ENCODE measurements at places on chromosomes 7 and 10.

GRCh38 chr10:92291921-92292845 lies 1.2 kb downstream of the MARCHF5 start:
- DNase-seq: peak; percentile 20

- no peak for DNase-seq
Observed at GRCh38 chr7:68470836-68471435, 1127.3 kb upstream of the AUTS2 start.

DNA sequence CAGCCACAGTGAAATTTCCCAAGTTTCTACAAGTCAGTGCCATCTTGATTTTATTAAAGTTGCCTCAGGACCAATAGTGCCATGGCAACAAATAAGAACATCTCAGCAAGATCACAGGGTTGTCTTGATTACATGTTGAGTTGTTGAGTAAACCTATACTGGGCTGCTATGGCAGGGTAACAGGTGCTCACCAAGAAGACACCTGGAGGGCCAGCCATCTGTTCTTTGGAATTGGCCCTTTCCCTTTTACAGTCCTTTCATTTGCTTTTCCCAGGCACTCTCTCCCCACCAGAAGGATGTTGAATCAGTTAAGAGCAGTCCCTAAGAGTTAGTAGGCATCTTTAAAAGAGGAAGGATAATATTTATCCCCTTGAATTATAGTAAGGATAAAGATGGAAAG lies 582.0 kb downstream of the TNS3 start:
- DNase-seq: no peak

GRCh38 chr10:31977440-31978155 lies 49.0 kb upstream of the ARHGAP12 start:
- DNase-seq: no peak

DNA sequence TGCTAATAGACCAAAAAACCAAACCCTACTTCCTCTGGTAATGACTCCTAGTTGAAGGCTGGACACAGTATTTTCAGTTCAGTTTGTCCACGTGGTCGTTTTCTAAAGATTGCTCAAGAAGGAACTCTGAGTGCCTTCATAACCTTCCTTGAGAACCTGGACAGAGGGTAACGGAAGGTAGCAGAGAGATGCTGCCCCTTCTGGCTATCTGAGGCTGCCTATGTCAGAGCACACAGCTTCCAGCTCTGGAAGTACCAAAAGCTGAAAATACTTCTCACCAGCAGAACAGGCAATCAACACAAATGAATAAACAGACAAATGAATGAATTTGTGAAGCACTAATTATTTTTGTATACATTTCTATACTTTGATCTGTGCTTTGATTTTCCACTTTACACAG lies 85.2 kb downstream of the AMPH start:
- no peak for DNase-seq

GRCh38 chr10:111106081-111106480 lies 29.3 kb downstream of the ADRA2A start:
- no peak for DNase-seq

- DNase-seq: no peak
Observed at GRCh38 chr7:23419845-23420244, 50.4 kb downstream of the IGF2BP3 start.

DNA sequence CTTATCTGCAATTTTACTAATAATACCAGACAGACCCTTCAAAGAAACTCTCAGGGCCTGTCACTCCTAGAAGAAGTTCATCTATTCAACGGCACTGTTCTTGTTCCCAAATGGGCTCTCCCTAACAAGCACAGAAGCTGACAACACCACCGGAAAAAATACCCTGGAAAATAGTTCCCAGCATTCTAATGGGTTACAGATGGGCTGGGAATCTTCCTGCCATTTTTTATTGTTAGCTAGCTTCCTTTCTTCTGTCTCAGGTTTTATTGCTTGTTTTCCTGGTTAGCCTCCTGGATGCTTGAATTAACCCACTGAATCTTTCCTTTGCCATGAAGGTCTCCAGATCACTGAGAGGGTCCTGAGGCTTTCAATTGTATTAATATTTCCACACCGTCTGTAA lies 689.8 kb upstream of the NRP1 start:
- no peak for DNase-seq

- DNase-seq: no peak
Observed at GRCh38 chr10:119149157-119149556, 16.4 kb downstream of the SFXN4 start.

DNA sequence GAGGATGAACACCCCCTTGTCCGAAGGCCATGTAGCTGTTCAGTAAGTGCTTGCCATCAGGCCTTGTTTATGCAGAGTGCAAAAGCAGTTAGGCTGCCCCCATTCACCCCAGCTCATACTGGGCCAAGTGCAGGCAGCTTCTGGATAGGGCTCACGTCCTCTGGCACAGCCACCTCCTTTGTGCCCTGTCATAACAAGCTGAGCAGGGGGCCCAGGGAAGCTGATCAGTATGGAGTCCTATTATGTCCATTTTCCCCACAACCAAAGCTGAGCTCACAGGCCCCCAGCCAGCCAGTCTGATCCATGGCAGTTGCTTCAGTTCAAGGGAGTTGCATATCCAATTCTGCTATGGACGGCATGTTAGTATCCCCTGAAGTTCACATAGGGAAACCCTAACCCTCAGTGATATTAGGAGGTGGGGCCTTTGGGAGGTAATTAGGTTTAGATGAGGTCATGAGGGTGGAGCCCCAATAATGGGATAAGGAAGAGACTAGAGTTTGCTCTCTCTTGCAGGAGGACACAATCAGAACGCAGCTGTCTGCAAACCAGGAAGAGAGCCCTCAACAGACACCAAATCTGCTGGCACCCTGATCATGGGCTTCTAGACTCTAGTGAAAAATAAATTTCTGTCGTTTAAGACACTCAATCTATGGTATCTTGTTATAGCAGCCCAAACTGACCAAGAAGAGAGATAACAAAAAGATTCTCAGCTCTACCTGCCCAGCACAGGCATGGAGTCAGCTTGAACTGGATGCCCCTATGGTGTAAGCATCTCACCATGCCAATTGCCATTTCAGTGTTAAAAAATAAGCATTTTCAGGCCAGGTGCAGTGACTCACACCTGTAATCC lies 155.9 kb downstream of the FGFR2 start:
- DNase-seq: no peak
